NCI-H774 (cell line): ENCODE measurements at places on chromosomes 2 and 18.

GRCh38 chr2:212228743-212229171 lies 309.8 kb downstream of the ERBB4 start:
- no peak for DNase-seq

DNA sequence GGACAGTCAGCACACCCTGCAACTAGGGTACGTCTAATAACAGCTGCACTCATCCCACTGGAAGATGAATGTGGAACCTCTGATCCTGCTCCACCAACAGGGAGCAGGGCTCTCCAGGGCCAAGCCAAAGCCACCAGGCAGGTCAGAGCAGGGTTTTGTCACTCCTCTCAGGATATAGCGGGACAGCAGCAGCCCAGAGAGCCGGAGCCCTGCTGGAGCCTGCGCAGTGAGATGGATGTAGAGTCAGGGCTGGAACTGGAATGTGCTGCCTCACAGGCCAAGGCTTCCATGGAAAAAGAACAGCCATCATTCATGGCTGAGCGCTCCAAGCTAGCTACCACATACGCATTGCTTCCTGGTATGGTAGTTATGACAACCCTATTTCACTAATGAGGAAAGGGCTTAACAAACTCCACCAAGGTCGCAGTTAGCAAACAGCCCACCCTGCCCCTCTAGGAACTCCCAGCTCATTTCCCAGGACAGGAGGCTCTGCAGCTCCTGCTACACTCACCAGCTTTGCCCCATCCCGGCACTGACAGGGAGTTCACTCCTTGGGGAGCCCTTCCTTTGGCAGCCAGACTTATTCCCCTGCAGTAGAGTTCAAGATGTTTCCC lies 85.2 kb downstream of the HS1BP3 start:
- DNase-seq, result no peak

- DNase-seq, result no peak
These were observed 27.8 kb downstream of the MBD5 start for GRCh38 chr2:148048475-148049221.

DNA sequence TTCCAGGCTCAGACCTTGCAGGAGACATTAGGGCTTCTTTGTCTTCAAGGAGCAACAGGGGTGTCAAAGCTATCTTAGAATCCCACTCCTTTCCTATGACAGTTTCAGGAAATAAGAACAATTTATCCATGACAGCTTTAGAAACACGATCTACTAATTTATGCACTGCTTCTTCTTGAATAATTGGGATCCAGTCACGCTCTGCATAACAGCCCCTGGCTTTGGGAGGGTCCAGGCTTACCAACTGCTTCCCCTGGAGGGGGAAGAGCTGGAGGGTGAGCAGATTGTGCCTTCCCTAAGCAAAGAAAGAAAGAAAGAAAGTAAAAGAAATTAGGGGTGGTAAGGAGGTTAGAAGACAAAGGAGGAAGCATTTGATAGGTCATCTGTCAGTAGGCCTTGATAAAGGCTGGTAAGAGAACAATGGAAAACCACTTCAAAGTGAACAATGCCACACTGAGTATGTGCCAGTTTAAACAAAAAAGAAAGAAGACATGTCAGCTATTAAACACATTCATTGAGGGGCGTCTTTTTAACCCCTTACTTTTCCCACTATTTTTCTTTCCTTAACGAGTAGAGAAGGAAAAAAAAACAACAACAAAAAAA lies 327.6 kb downstream of the DCC start:
- no peak for DNase-seq

DNA sequence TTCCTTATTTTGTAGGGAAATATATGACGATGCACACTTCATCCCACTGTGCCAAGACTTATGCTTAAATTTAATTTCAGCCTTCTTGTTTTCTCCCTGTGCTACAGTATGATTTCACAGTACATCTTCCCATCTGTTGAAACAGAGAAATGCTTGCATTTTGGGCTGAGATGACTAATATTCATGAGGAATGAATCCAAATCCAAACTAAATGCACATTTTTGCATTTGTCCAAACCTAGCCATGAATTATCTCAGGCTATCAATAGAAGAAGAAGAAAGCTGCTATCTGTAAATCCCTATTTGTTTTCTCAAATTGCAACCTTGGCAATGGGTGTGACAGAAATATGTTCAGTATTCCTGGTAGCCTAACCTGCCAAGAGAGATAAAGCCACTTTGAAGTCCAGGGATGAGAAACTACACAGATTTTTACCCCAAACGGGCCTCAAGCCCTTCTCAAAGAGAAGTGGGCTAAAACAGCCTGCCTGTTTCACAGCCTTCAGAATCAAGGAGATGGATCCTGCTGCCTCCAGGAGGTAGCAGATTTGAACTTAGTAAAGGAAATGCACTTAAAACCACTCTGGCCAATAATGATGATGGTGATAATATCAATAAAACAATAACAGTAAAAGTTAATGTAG lies 306.9 kb upstream of the NT5C1B start:
- DNase-seq, result no peak

DNA sequence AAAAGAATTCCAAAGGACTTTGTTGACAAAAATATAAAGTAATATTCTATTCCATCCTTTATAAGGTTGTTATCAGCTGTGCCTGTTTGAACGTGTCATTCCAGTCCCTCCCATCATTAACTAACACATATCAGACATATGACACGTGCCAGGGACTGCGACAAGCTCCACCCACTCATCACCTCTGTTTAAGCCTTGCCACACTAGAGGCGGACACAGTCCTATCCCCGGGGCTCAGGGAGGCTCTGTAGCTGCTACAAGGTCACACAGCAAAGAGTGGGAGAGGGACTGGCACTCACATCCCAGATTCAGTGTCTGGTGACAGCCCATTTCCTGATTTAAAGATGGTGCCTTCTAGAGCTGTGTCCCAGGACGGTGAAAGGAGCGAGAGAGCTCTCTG lies 30.0 kb downstream of the TBC1D8 start:
- no peak for DNase-seq

DNA sequence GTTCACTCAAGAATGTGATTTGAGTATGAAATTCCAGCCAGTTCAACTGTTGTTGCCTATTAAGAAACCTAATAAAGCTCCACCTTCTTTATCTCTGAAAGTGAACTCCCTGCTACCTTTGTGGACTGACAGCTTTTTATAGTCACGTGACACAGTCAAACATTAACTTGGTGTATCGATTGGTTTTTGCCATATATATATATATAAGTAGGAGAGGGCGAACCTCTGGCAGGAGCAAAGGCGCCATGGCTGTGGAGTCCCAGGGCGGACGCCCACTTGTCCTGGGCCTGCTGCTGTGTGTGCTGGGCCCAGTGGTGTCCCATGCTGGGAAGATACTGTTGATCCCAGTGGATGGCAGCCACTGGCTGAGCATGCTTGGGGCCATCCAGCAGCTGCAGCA lies at the start of gene UGT1A1:
Gene UGT1A1 (plus strand): TSS at position 228 of the 400 bp plus-strand sequence. CDS start 18 bp downstream, at position 246.
- no peak for DNase-seq

GRCh38 chr2:78978340-78978739 lies 47.2 kb upstream of the REG3G start:
- DNase-seq, result no peak
